Fibroblast of villous mesenchyme (primary cell): ENCODE measurements at places on chromosomes 12 and 14. TPM values are rescaled to one million over a fixed set of nuclear protein-coding genes. Genes with fewer than 3 reads are reported as not detected.

Gene KRT6C
- not detected in 2 replicates for total RNA-seq

Gene ASCL1
- not detected in 2 replicates for total RNA-seq

Gene KIAA0586
- total RNA-seq = 23.2 and 30.2 TPM in 2 replicates

Gene IGF1
- total RNA-seq = under 0.01 and 0.64 TPM in 2 replicates

Gene ZDHHC22
- total RNA-seq = not detected in 2 replicates

Gene SERPINA3
- 0.32 TPM in 1 of 2 replicates, not detected in the other for total RNA-seq

Gene SCNN1A
- total RNA-seq = under 0.01 and 0.32 TPM in 2 replicates

Gene MYF5
- not detected in 2 replicates for total RNA-seq

Gene CLBA1
- 5.8 and 6.9 TPM in 2 replicates for total RNA-seq

Gene FOXN3
- 33.2 and 58.6 TPM in 2 replicates for total RNA-seq

Gene RAD9B
- 0.64 and 1.3 TPM in 2 replicates for total RNA-seq

Gene ASIC1
- total RNA-seq = 1.3 and 1.6 TPM in 2 replicates

Gene IL23A
- total RNA-seq = 0.32 TPM in 1 of 2 replicates, not detected in the other

Gene RNU4-1
- total RNA-seq = under 0.01 TPM in 2 replicates

Gene PLEKHD1
- under 0.01 TPM in 1 of 2 replicates, not detected in the other for total RNA-seq
